ENCODE measurements at places on chromosomes 3 and 15. TPM values are rescaled to one million over a fixed set of nuclear protein-coding genes. Genes with fewer than 3 reads are reported as not detected.

GRM2 gene
- total RNA-seq: not detected

EAF2 gene
- total RNA-seq: 0.32 TPM

GPR62 gene
- total RNA-seq: under 0.01 TPM

- DNase-seq: no peak
Measured at GRCh38 chr15:29618586-29618985, 203.7 kb downstream of the TJP1 start.

GRCh38 chr3:172119266-172119969, 80.0 kb downstream of the FNDC3B start:
- no peak for DNase-seq

DNA sequence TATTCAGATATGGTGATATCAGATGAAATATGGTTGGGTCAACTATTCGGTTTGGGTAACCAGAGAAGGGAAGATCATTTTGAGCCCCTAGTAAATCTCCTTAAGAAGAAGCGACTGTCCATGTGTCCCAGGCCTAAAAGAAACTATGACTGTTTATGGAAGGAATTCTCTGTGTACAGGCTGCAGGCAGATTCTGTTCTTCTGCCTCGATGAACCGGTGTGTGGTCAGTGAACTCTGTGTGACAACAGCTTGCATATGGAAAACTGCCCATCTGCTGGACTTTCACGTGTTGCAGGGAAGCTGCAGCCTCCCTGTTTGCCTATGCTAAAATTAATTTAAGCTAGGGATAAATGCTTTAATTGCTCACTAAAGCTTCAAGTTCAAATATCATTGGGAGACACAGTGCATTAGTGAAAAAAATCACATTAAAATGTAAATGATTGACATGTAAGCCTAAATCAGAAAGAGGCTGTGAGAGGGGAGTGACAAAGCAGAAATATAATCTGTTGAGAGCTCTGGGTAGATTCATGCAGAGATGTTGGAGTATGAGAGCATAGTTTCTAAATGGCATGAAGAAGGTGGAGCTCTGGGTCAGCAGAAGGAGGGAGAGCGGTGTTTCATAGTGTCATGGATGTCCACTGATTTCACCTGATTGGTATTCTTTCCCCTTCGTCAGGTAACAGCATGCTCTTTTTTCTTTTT, 65.4 kb upstream of the PFN2 start:
- DNase-seq: no peak

All from fibroblast of villous mesenchyme (primary cell).